ENCODE measurements at places on chromosomes 3 and 15.

DNA sequence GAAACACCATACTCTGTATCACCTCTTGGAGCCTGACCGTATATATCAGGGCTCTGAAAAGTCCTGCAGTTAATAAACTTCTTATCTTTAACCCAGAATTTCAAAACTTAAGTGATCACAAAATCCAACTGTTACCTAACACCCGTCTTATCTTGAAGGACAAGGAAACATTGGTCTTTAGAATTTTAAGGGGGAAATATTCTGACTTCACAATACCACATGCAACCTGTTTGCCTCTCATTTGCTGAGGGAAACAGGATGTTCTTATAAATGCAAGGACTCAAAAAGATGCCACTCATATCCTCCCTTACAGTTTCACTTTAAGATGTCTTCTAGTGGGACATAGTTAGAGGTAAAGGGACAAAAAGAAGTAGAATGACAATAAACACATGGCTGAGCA is 67.9 kb downstream of the CRTC3 start:
- no peak for DNase-seq

DNA sequence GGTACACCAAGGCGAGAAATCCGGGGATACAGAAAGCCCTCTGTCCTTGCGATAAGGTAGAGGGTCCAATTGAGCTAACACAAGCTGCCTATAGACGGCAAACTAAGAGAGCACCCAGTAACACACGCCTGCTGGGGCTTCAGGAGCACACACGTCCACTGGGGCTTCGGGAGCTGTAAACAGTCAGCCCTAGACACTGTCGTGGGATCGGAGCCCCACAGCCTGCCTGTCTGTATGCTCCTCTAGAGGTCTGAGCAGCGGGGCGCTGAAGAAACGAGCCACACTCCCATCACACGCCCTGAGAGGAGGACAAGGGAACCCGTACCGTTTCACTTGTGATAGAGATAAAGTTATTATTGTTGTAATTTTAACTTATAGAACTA is 486 bp downstream of the SAMMSON start:
- DNase-seq = no peak

DNA sequence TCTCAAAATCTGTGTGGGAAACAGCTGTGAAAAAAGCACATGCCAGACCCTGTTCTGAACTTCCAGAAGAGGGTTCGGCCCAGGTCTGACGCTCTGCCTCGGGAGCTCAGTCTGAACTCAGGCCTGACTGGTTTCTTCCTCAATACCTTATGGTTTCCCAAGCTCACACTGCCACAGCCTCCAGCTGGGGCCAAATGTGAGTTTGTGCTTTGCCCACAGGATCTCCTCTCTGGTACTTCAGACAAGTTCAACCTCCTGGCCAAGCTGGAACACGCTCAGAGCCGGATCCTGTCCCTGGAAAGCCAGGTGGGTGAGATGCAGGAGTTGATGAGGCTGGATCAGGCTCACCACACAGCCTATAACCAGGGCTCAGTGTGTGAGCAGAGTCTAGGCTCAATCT is 33.8 kb downstream of the CYP11A1 start:
- DNase-seq = no peak

- DNase-seq = no peak
Observed at GRCh38 chr15:46502667-46503066, 867.8 kb downstream of the SQOR start.

DNA sequence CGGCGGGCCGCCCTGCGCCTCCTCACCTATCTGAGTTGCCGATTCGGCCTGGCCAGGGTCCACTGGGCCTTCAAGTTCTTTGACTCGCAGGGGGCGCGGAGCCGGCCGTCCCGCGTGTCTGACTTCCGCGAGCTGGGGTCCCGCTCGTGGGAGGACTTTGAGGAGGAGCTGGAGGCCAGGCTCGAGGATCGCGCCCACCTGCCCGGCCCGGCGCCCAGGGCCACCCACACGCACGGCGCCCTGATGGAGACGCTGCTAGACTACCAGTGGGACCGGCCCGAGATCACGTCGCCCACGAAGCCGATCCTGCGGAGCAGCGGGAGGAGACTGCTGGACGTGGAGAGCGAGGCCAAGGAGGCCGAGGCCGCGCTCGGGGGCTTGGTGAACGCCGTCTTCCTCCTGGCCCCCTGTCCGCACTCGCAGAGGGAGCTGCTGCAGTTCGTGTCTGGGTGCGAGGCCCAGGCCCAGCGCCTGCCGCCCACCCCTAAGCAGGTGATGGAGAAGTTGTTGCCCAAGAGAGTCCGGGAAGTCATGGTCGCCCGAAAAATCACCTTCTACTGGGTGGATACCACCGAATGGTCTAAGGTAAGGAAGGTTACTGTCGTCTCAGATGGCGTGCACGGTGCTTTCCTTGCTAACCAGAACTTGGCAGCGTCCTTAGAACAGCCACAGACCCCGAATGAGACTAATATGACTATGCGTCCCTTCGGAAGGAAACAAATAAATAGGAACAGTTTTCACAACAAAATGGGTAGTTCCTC is 567 bp downstream of the TICRR start:
- DNase-seq = no peak

GRCh38 chr3:31544634-31545033 is 11.9 kb downstream of the STT3B start:
- DNase-seq = no peak

GRCh38 chr15:29670998-29671981 is 151.0 kb downstream of the TJP1 start:
- DNase-seq = no peak

DNA sequence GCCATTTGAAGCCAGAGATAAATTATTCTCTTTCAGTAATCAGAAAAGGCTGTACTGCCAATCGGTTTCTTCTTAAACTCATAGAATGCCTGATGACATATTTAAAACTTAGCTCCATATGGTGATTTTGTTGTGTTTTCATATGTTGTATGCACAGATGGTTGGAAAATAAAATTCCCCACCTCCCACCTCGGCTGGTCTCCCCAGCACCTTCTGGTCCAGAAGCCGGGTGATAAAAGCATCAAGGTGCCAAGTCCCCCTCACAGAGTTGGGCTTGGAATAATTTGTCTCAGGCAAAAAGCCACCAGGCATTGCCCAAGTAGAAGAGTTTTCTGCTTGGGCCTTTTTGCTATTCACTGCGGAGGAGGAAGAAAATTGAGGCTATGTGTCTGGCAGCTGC is 18.4 kb downstream of the LARS2 start:
- no peak for DNase-seq

GRCh38 chr3:79016587-79017376 is 751.0 kb downstream of the ROBO1 start:
- no peak for DNase-seq

GRCh38 chr3:128285042-128285966 is 132.0 kb downstream of the EEFSEC start:
- DNase-seq = no peak

Data from NCI-H1436 (cell line).